ENCODE measurements at places on chromosomes 13 and 19.

DNA sequence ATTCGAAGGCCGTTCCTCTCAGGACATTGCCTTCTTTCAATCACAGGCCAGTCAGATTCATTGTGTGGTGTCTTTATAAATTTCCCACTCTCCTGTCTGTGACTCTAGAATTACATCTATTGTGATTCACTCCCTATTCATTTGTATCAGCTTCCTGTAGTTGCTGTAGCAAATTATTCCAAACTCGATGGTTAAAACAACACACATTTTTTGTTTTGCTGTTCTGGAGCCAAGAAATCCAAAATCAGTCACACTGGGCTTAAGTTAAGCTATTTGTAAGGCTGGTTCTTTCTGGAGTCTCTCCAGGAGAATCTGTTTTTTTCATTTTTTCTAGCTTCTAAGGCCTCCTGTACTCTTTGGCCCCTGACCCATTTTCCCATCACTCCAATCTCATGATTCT, 1487.0 kb upstream of the SLC10A2 start:
- no peak for DNase-seq

GRCh38 chr13:49830721-49831120, 38.2 kb upstream of the KPNA3 start:
- DNase-seq, result no peak

DNA sequence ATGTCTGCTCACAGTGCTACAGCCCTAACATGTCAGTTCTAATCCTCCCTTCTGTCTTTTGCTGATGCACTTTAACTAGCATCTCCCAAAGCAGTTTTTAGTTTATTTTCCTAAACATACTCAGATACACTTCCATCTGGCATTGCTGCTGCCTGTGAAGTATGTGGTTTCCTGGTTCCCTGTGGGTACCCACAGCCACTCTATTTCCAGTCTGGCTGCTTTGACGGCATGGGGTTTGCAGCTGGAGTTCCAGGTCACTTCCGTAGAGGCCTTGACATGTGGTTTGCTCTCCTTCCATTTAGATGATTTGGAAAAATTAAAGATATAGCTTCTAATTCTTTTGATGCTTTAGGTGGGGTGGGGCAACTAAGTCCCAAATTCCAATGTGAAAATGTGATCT, 375.5 kb downstream of the PCDH20 start:
- DNase-seq, result no peak

- DNase-seq, result no peak
Observed at GRCh38 chr19:2045501-2046045, 5.5 kb downstream of the MKNK2 start.

DNA sequence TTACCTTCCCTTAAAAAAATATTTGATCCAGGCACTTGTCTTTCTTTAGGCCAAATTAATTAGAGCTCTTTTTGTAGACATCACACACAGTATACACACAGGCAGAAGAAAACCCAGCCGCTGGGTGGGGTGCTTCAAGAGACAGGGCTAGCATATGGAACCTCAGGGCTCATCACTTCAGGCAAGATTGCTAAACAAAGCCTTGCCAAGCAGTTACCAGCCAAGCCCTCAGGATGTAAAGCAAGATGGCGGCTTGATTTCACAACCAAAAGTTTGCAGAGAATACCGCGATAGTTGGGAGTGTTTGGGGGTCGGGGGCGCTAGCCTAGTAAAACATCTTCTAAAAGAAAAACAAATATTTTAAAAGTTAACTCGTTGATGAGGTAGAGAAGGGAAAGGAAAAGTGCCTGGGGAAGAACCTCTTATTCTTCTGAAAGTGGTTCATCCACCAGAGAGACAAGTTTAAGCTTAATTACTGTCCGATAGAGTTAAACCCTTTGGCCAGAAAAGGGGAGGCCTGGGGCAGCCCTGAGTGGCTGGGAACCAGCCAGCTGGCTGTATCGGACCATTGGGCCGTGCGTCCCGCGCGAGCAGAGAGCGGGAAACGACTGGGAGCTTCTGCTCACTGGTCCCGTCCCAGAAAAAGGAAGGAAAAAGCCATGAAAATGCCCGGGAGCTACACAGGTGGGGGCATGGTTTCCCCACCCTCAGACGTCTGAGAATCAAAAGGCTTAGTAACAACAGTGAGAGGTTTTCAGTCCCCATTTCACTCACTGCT, 254.9 kb upstream of the PCDH20 start:
- DNase-seq, result no peak

- DNase-seq, result no peak
Observed at GRCh38 chr13:77584106-77584505, 48.6 kb downstream of the SCEL start.

GRCh38 chr19:15196360-15197005, 4.3 kb downstream of the NOTCH3 start:
- DNase-seq, result no peak

GRCh38 chr19:38708413-38709024, 35.8 kb downstream of the CAPN12 start:
- DNase-seq, result no peak
